ENCODE measurements at places on chromosomes 5 and 9.

GRCh38 chr5:95072281-95072680 lies 212.6 kb downstream of the MCTP1 start:
- DNase-seq: no peak

- no peak for DNase-seq
Observed at GRCh38 chr5:178381206-178381605, 148.6 kb upstream of the PHYKPL start.

DNA sequence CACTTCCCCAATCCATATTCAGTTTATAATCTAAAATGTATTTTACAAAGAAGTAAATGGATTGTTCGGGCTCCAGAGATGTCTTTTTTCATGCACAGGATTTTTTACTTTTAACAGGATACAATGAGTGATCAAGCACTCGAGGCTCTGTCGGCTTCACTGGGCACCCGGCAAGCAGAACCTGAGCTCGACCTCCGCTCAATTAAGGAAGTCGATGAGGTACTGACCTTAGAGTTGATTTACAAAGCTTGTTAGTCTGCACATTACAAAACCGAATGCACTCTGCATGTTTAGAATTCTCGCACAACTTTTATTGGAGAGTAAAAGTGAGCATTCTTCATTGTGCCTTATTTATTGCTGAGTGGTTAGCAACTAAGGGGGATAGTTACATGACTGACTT lies 65.2 kb downstream of the ERAP1 start:
- DNase-seq: no peak

DNA sequence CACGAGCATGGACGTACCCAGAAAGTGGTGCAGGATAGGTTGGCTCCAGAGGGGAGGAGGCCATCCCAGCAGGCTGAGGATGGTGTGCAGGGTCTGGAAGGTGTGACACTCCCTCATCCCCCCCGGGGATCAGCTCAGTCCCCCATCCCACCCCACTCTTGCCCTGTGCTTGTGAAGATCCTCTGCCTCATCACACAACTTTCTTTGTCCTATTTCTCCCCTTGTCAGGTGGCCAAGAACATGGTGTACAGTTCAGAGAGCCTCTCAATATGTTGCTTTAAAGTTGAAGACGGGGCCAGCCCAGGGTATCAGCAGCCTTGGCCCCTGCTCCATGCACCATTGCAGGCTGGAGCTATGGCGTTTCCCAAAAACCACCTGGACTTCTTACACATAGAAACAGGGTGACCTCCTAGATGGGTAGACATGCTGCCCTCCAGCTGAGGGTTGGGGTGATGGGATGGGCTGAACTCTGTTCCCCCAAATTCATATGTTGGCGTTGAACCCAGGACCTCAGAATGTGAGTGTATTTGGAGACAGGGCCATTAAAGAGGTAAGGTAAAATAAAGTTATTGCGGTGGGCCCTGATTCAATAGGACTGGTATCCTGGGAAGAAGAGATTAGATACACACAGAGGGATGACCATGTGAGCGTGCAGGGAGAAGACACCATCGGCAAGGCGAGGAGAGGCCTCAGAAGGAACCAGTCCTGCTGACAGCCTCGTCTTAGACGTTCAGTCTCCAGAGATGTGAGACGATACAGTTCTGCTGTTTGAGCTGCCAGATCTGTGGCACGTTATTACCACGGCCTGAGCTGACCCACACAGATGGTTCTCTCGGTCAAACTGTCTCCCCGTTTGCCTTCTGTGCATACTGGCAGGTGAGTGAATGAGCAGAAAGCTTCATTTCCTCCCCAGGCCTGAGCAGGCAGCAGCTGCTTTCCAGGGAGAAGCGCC lies 272.5 kb downstream of the GADD45G start:
- DNase-seq: no peak

DNA sequence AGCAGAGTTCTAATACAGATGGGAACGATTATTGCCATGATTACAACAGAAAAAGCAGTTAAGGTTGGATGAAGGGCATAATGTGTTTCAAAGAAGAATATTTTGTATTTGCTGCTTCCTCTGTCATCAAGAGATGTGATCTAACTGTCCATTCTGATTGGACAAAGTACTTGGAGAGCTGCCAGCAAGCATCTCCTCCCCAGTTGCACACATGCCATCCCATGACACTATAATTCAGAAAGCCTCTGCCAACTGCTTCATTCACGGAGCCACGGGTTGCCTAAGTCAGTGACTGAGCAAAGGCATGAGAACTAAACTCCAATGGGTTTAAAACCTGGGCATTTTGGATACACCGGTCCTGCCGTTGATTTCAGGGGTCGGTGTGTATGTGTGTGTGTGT lies 253.8 kb downstream of the CRB2 start:
- DNase-seq: peak; percentile 13

DNA sequence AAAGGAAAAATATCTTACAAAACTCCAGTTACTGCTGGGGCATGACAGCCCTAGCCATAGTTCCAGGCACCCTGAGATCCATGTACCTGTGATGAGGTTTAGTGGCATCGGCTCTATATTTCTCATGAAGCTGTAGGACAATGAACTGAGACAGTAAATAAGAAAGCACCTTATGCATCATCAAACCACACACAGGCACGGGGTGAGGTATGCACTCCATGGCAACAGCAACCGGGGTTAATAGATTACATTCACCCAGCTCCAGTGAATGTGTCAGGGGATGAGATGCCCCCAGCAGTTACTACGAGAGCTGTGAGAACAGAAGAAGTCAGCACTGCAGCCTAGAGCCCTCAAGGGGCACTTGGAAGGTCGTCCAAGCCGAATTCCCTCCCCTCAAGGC lies 162.0 kb upstream of the S1PR3 start:
- no peak for DNase-seq

DNA sequence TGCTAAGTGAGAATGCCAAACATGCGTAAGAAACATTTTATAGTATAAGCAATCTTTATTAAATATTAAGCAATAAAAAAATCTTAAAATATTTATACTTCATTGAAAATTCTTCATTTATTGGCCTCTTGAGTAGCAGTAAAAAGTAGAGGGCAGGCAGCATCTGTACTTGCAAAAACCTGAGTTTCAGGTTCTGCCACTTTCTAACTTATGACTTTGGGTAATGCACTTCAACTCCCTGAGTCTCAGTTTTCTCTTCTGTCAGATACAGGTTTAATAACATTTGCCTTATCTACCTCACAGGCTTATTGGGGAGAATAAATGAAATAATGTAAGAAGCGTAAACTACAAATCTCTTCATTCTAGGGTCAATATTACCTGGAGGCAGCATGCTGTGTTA lies 19.8 kb upstream of the MCTP1 start:
- DNase-seq: no peak

DNA sequence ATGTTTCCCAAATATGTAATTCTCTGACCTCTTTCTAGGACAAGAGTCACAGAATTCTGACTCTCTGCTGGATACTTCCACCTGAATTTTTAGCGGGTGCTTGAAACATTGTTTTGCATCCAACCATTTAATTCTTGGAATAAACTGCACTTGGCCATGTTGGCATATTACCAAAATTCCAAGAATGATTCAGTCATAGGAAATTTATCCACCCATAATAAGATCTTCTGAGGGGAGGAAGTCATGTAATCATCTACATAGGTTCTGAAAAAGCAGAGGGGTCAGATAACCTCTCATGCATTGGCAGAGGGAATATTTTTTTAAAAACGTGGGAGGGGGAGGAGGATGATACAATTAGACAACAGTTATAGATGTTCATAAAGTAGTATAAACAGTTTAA lies 156.9 kb downstream of the PAM start:
- no peak for DNase-seq

- DNase-seq: no peak
Observed at GRCh38 chr5:108324886-108325285, 57.0 kb downstream of the FBXL17 start.

DNA sequence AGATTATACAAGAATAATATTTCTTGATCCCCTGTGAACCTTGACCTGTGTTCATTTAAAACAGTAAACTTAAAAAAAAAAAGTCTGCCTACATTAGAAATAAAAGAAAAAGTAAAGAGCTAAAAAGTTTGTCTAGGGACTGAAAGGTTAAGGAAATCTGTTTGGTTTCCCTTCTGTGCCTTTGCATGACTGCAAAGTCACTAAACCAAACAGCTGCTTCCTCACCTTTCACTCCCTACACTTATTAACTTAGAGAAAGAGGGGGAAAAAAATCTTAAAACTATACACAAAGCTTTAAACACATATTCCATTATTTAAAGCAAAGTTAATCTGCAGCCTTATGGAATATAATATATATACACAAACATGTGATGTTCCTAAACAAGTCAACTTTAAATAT lies 65.1 kb downstream of the ZFR start:
- no peak for DNase-seq

DNA sequence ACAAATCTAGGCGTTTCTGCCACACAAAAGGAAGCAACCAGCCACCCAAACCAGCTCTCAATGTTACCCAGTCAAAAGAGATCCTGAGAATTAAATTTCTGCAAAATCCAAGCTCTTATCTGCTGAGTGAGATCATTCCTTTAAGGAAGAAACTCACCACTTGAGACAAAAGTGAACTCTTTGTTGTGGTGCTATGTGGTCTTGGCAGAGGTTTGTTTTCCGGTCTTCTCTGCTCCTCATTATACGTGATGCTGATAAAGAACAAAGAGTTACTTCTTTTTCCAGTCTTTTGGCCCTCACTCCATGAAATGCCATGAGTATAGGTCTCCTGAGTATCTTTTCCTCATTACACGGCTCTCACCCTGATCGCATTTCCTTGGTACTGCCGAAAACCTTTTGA lies 82.1 kb downstream of the PRKACG start:
- DNase-seq: no peak

DNA sequence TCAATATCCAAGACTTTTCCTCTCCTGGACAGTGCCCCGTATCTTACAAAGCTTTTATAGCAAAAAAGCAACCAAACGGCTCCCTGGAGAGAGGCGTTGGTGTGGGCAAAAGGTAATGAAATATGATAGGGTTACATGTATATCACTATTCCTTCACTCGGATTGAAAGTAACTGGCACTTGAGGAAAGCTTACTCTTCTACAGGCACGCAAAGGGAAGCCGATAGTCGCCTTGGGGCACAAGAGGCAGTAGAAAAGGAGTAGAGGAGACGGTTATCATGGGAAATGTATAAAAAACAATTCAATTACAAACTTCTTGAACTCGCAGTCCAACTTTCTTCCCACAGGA lies 1.1 kb downstream of the DIAPH1 start:
- no peak for DNase-seq

GRCh38 chr5:14727928-14728458 lies 63.5 kb downstream of the OTULIN start:
- DNase-seq: no peak
